ENCODE measurements at places on chromosomes 6 and 20.

DNA sequence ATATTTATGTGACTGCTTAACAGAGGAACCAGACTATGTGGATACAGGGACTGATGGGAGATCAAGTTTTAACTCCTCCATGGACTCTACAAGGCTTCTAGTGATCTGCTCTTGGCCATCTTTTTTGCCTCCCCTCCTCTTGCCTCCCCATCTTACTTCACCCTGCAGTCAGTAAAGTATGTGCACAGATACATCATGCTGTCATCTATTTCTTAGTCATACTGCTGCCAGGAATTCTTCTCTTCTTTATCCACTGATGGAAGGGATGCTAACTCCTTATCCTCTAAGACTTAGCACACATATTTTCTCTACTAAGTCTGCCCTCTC, 27.6 kb upstream of the FAM83C start:
- no peak for DNase-seq

GRCh38 chr6:11628562-11628961, 91.0 kb downstream of the TMEM170B start:
- DNase-seq = no peak

DNA sequence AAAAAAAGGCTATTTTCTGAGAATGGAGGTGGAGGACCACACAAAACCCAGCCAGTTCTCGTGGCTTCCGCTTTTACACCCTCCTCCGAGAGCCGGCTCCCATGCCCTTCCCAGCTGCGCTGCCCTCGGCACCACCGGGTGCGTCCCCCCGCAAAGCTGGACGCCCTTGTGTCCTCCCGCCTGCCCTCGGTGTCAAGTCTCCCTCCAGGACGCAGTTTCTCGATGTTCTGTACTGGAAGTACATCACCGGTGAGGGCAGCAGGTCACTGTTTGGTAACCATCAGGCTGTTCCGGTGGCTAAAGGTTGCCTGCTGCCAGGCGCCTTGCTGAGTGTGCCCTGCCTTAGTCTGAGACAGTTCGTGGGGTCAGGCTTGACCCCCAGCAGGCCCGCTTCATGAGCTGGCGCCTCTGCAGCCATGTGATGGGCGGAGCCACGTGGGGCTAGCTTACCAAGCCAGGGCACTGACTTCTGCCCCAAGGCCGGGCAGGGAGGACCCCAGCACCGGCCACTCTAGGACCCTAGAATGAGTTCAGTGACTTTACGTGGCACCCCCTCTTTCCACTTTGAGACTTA, 34.6 kb downstream of the RREB1 start:
- DNase-seq = no peak

DNA sequence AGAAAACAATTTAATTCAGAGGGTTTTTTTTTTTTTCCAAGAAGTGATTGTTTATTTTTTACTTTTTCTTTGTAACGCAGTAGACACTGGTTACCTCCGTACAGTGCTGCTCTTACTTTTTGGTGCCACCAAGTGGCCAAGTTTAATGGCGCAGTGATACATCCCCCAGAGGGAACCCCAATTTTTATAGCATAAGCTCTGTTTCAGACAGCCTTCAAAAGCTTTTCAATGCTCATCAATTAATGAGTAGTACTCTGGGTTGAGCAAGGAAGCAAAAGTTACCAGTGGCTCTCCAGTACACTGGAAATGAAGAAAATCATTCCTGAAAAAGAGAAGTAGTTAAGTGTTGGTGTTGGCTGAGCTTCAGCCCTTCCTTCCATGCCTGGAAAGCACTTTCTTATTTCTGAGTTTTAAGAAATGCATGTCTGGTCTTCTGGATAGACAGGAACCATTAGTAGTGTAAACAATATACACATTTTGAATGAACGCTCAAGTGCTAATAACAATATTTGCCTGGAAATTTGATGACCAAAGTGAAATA, 129.1 kb upstream of the SMLR1 start:
- no peak for DNase-seq

DNA sequence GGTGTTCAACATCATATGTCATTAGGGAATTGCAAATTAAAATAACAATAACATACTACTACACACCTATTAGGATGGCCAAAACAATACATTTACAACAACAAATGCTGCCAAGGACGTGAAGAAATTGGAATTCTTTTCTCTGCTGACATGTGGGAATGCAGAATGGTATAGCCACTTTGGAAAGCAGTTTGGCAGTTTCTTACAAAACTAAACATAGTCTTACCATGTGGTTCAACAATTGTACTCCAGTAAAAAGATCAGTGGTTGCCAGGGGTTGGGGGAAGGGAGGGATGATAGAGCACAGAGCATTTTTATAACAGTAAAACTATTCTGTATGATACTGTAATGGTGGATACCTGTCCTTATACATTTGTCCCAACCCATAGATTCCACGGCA, 12.3 kb upstream of the CFAP206 start:
- no peak for DNase-seq

DNA sequence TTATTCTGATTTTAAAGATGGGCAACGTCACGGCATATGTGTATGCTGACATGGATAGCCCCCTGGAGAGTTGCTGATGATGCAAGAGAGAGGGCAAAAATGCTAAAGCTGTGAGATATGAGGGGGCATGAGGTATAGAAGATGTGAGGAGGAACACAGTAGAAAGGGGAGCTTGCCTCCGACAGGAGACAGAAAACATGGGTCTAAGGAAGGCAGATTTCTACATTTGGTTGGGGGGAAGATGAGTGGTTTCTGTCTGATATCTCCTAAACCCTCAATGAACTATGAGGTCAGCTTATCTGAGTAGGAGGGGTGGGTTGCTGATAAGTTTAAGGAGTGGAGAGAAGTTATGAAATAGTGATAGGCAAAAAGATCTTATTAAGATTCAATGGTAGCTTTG, 6.0 kb downstream of the RNF24 start:
- no peak for DNase-seq

- no peak for DNase-seq
Measured at GRCh38 chr6:165181951-165182414, 127.4 kb downstream of the C6orf118 start.

GRCh38 chr6:94636780-94637385, 940.5 kb upstream of the MANEA start:
- no peak for DNase-seq

- no peak for DNase-seq
Measured at GRCh38 chr20:48247961-48248360, 462.7 kb upstream of the SULF2 start.

DNA sequence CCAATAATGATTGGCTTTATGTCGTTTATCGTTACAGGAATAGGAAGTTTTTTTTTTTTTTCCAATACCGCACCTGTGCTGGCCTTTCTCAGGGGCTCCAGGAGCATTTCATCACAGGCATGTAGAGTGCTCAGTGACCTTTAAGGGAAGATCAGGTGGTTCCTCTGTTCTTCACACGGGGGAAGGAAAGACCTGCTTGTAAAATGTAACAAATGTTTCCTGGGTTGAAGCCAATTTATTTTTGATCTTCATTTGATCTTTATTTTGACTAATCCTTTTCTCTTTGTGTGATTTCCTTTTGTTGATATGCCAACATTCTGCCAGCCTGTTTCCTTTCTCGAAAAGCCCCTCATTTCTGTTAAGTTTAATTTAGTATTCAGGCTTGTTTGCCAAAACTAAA, 61.9 kb upstream of the HBS1L start:
- no peak for DNase-seq

GRCh38 chr6:142235791-142236190, 66.0 kb upstream of the ADGRG6 start:
- DNase-seq = no peak

DNA sequence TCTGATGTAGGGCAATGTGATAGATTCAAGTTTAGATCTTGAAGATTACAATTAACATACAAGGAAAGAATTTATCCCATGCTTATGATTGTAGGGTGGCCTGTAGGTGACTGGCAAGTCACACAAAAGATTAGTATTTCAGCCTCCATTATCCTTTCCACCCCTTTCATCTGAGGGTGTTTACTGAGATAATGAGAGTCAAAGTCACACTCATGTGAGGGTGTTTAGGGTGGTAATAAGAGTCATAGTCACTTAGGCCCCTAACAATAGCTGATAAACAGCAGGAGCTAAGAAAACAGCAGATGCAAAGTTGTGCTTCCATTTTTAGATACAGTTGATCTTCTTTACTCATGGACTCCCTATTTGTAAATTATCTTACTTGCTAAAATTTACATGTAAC, 11.4 kb downstream of the FAM184A start:
- DNase-seq = no peak

GRCh38 chr6:170134471-170135440, 156.1 kb downstream of the DLL1 start:
- no peak for DNase-seq

- no peak for DNase-seq
Measured at GRCh38 chr6:154954347-154954746, 40.8 kb upstream of the TIAM2 start.

DNA sequence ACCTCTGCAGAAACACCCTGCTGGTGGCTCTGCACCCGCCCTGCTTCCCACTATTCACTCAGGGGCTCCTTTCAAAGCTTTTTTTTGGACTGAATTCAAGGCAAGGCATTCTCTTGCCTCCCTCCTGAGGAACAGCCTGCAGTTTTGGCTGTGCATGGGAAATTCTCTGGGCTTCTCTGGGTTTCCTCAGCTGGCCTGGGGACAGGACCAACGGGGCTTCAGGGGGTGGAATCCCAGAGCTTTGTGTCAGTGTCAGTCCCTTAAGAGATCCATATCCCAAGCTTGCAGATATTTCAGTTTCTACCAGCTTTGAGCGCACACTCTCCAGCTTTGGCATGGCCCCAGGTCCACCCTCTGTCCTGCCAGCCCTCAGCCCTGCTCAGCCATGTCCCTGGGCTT, 2.0 kb downstream of the SCRT2 start:
- no peak for DNase-seq

DNA sequence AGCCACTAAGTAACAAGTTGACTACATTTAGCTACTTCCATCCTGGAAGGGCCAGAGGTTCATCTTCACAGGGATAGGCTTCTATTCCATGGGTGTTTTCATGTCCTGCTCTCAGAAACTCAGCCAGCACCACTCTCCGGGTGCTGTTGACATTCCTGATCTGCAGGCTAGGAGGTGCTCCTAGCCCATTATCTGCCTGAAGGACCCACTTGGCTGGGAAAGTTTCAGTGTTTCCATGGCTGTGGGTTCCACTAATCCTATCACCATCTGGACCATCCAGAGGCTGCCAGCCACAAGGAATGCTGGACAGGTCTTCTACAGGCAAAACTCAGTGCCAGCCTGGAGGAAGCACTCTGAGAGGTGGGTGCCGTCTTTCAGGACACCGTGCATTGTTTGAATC, 45.2 kb downstream of the HLA-G start:
- no peak for DNase-seq

DNA sequence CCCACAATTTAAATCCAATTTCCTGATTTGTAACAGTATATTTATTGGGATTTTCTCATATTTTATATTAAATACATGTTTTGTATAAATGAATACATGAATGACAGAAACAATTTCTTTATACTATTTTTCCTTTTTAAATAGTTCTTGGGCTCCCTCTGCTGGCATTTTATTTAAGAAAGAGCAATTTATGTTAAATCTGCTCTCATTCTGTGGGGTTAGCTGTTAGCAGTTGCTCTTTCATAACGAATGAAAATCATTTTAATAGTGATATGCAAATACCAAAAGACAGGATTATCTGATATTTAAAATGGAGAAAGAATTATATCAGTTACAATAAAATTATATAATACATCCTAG, 118.3 kb downstream of the RALGAPA2 start:
- no peak for DNase-seq

- no peak for DNase-seq
Measured at GRCh38 chr20:60403105-60403741, 445.0 kb downstream of the CDH26 start.

DNA sequence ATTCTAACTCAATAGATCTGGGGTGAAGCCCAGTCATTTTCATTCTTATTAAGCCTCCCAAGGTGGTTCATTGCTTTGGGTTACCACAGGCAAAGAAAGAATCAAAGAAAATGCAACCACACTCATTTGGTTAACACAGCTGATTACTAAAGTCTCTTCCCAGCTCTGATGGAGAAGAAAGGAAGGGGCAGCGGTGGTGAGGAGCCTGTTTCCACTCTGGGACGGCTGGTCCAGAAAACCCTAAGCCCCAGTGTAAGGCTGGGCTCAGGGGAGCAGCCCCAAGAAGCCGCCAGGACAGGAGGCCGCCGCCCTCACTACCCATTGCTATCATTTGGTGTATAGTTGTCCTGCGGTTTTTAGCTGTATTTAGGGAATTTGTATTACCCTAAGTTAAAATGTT, 226.9 kb downstream of the CD83 start:
- DNase-seq = no peak

DNA sequence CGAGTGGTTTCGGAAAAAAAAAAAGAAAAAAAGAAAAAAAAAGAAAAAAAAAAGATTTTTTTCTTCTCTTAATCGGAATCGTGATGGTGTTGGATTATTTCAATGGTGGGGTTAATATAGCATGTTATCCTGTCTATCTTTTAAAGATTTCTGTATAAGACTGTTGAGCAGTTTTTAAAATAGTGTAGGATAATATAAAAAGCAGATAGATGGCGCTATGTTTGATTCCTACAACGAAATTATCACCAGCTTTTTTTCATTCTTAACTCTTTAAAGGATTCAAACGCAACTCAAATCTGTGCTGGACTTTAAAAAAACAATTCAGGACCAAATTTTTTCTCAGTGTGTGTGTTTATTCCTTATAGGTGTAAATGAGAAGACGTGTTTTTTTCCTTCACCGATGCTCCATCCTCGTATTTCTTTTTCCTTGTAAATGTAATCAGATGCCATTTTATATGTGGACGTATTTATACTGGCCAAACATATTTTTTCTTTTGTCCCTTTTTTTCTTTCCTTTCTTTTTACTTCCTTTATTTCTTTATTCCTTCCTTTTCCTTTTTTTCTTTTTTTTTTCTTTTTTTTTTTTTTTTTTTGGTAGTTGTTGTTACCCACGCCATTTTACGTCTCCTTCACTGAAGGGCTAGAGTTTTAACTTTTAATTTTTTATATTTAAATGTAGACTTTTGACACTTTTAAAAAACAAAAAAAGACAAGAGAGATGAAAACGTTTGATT, 3.6 kb downstream of the SOX4 start:
- DNase-seq = no peak

GRCh38 chr6:26571592-26572296, 25.0 kb upstream of the ABT1 start:
- no peak for DNase-seq

DNA sequence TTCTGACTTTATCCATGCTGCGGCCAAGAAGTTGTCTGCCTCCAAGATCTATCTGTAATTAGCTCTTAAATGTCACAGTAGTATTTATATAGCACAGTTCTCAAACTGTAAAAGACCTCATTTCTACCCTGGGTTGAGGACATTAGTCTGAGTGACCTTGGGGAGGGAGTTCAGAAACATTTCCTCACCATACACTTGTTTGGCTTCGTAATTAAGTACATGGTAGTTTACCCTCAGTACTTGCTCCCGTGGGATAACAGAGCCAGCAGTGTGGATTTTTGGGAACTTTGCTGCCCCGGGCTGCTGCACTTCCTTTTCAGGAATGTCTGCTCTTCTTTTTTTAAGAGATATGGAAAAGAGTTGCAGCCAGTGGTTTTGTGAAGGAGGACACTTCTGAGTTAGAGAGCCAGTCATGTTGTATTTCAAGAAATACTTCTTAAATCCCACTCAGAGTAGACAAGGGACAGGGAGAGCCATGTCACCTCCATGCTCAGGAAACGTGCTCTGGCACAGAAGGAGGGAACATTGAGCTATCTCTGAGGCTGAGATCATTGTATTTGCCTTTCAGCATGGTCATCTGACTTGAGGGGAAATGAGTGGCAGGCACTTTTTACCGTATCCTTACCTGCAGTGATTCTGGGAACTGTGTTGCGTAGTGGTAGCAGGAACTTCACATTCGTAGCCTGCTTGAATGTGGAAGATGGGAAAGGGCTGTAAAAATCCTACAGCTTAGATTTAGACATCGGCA, 33.6 kb downstream of the RPRD1B start:
- DNase-seq = no peak

GRCh38 chr6:42269553-42269952, 51.9 kb upstream of the MRPS10 start:
- no peak for DNase-seq
